ENCODE measurements at places on chromosomes 16 and 17.

- no peak for DNase-seq
These were observed 129.6 kb upstream of the TNRC6C start for GRCh38 chr17:77828749-77829539.

GRCh38 chr17:57388131-57388725 lies 131.9 kb downstream of the MSI2 start:
- no peak for DNase-seq

DNA sequence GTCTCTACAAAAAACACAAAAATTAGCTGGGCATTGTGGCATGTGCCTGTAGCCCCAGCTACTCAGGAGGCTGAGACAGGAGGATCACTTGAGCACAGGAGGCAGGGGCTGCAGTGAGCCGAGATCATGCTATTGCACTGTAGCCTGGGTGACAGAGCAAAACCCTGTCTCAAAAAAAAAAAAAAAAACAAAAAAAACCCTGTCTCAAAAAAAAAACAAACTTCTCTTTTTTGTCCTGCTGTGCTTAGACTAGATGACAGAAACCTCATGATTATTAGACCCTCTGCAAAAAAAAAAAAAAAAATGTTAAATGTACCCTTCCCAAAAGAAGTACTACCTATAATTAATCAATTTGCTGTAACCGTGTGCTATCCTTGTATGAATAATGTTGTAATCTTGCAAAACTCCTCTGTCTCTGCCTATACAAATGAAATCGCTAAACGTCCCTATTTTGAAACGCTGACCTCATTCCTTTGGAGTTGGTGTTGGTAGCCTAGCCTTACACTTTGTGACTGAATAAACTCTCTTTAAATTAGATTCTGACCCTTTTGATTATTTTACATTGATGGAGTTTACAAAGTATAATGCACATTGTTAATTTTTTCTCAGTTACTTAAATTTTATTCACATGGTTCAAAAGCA lies 13.6 kb upstream of the DHRS7B start:
- DNase-seq, result no peak

DNA sequence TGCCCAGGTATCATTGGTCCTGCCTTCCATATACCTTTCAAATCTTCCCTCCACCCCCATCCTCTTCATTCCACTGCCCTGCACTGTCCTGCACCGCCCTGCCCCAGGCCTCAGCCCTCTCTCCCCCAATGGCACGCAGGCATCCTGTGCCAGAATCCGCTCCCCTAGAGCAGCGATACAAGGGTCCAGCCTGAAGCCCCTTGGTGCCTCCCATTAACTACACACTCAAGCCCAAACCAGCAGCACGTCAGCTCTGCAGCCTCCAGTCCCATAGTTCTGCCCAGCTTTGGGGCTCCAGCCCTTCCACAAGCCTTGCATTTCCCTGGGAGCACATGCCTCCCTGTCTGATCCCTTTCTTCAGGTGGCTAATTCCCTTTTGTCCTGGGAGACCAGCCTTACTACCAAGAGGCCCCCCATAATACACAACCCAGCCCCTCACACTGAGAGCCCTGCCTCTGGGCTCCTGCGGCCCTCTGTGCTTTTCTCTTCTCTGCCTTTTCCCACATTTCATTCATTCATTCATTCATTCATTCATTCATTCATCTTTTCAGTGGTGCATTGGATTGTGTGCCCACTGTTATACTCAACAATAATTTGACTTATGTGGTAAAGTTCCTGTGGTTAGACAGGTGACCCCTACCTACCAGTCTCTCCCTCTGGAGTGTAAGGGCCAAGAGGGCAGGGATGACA lies 26.8 kb upstream of the DLX3 start:
- DNase-seq, result no peak

GRCh38 chr17:5446786-5447185 lies 7.8 kb upstream of the C1QBP start:
- no peak for DNase-seq

- DNase-seq, result no peak
These were observed 50.0 kb downstream of the OTOA start for GRCh38 chr16:21713549-21714368.

- DNase-seq, result no peak
These were observed 28.5 kb downstream of the NUP93 start for GRCh38 chr16:56758432-56758831.

DNA sequence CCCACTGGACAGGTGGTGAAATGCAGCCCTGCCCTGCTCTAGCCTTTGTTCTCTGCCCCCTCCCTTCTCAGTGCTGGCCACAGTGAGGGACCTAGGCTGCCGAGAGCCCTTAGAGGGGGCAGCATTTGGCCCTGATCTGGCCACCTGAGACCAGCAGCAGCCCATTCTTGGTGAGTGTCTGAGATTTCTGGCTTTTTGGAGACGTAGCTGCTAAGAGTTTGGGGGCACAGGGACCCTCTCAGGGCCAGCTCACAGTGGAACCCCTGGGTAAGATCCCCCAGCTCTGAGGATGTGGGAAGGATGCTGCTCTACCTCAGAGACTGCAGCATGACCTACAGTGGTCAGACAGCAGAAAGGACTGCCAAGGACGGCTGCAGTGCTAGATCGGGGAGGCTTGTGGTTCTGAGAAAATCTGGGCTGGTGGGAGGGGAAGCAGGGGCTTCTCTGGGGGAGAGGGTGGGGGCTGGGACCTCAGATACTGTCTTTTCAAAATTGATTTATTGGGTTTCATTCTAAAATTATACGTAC lies 13.3 kb downstream of the GRB7 start:
- DNase-seq, result no peak

- DNase-seq, result no peak
These were observed 50.6 kb upstream of the IRX6 start for GRCh38 chr16:55273356-55273755.

- no peak for DNase-seq
These were observed 18.0 kb downstream of the ADCY7 start for GRCh38 chr16:50284131-50284911.

All from NCI-H2227 treated with DMSO at 0.1 percent for 48 hours (cell line).